Heart left ventricle (tissue), 16 donors: ENCODE measurements at places on chromosomes 1 and 21. TPM values are rescaled to one million over a fixed set of nuclear protein-coding genes. Genes with fewer than 3 reads are reported as not detected.

Gene FCAMR
- total RNA-seq, result not detected

Gene GBP4
- 46.4 TPM for total RNA-seq

Gene GBP2
- total RNA-seq, result 86.8 TPM

- H3K36me3 ChIP-seq, result no peaks in the 10 kb centered on the region
- DNase-seq, result no peak
- H3K4me1 ChIP-seq, result no peaks in the 10 kb centered on the region
- no peaks in the 10 kb centered on the region for H3K27me3 ChIP-seq
- H3K27ac ChIP-seq, result no peak overlapping the region
Observed at GRCh38 chr1:2224631-2225428, 3.3 kb upstream of the SKI start.

GRCh38 chr1:20059847-20060246, 10.1 kb upstream of the PLA2G5 start:
- H3K36me3 ChIP-seq, result peaks cover 7% of the 10 kb centered on the region
- no peak overlapping the region for H3K4me3 ChIP-seq
- H3K27ac ChIP-seq, result no peak overlapping the region
- peaks cover 13% of the 10 kb centered on the region for H3K4me1 ChIP-seq
- H3K27me3 ChIP-seq, result no peaks in the 10 kb centered on the region

GRCh38 chr1:150749720-150750311, 15.8 kb downstream of the CTSS start:
- H3K27ac ChIP-seq, result no peak overlapping the region
- DNase-seq, result no peak
- no peaks in the 10 kb centered on the region for H3K36me3 ChIP-seq
- no peaks in the 10 kb centered on the region for H3K4me1 ChIP-seq
- no peaks in the 10 kb centered on the region for H3K27me3 ChIP-seq
- no peak overlapping the region for H3K4me3 ChIP-seq

Gene CFHR3
- not detected for total RNA-seq

GRCh38 chr1:159015440-159015909, 5.8 kb downstream of the IFI16 start:
- H3K36me3 ChIP-seq, result no peaks in the 10 kb centered on the region
- no peak overlapping the region for H3K4me3 ChIP-seq
- peaks cover 40% of the 10 kb centered on the region for H3K4me1 ChIP-seq
- DNase-seq, result peak; percentile 71
- H3K27me3 ChIP-seq, result no peaks in the 10 kb centered on the region

Gene RPTN
- not detected for total RNA-seq

GRCh38 chr1:24562625-24563024, 6.7 kb downstream of the NCMAP start:
- no peaks in the 10 kb centered on the region for H3K27me3 ChIP-seq
- no peak overlapping the region for H3K4me3 ChIP-seq
- H3K4me1 ChIP-seq, result peaks cover 4% of the 10 kb centered on the region
- no peaks in the 10 kb centered on the region for H3K36me3 ChIP-seq
- no peak for DNase-seq

- H3K4me1 ChIP-seq, result no peaks in the 10 kb centered on the region
- peak overlapping the region; percentile 29 for H3K27ac ChIP-seq
- H3K4me3 ChIP-seq, result no peak overlapping the region
- H3K36me3 ChIP-seq, result no peaks in the 10 kb centered on the region
Observed at GRCh38 chr1:198220428-198220827, 63.6 kb downstream of the NEK7 start.

Gene ELK4
- total RNA-seq, result 33.9 TPM

Gene MANEAL
- 2.6 TPM for total RNA-seq

- H3K4me1 ChIP-seq, result no peaks in the 10 kb centered on the region
- no peak overlapping the region for H3K27ac ChIP-seq
- DNase-seq, result no peak
- H3K36me3 ChIP-seq, result no peaks in the 10 kb centered on the region
- H3K27me3 ChIP-seq, result no peaks in the 10 kb centered on the region
Observed at GRCh38 chr1:201274616-201275252, 8.6 kb upstream of the PKP1 start.

Gene AUNIP
- total RNA-seq, result not detected

- H3K27me3 ChIP-seq, result no peaks in the 10 kb centered on the region
- DNase-seq, result no peak
- H3K4me1 ChIP-seq, result peaks cover 32% of the 10 kb centered on the region
- H3K4me3 ChIP-seq, result peak overlapping the region; percentile 25
- peak overlapping the region; percentile 69 for H3K27ac ChIP-seq
Observed at GRCh38 chr21:42221581-42222345, 2.8 kb downstream of the ABCG1 start.

DNA sequence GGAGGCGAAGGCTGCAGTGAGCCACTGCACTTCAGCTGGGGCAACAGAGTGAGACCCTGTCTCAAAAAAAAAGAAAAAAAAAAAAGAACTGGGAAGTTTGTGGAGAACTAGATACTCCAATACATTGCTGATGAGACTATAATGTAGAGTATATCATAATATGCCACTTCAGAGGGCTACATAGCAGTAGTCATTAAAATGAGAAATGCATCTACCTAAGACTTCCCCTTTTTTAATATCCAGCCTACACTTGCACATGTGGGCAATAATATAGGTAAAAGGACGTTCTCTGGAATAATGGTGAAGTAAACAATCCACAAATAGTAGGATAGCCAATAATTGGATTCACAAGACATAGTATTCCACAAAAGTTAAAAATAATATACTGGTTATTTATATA, 311.0 kb downstream of the HLX start:
- no peak overlapping the region for H3K4me3 ChIP-seq
- H3K36me3 ChIP-seq, result no peaks in the 10 kb centered on the region
- H3K27ac ChIP-seq, result no peak overlapping the region
- no peak for DNase-seq
- no peaks in the 10 kb centered on the region for H3K27me3 ChIP-seq
